ENCODE measurements at places on chromosomes 11 and 22.

DNA sequence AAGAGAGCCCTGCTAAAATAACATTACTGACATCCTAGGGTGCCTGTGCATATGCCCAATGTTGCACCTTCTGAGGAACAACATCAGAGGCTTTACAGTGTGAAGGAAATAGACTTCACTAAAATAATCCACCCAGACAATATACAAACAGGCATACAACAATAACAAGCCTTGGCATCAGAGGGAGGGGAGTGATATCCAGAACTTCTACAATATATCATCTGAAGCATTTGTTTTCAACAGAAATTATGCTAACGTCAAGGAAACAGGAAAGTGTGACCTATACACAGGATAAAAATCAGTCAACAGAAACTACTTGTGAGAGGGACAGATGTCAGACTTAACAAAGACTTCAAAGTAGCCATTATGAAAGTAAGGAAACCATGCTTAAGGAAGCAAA, 81.3 kb downstream of the CTNND1 start:
- DNase-seq: no peak

- DNase-seq: no peak
Observed at GRCh38 chr11:19419808-19420207, 179.1 kb upstream of the E2F8 start.

GRCh38 chr11:44883277-44883676, 67.4 kb downstream of the TP53I11 start:
- DNase-seq: no peak

GRCh38 chr22:20948450-20948849, 18.6 kb upstream of the AIFM3 start:
- DNase-seq: no peak

DNA sequence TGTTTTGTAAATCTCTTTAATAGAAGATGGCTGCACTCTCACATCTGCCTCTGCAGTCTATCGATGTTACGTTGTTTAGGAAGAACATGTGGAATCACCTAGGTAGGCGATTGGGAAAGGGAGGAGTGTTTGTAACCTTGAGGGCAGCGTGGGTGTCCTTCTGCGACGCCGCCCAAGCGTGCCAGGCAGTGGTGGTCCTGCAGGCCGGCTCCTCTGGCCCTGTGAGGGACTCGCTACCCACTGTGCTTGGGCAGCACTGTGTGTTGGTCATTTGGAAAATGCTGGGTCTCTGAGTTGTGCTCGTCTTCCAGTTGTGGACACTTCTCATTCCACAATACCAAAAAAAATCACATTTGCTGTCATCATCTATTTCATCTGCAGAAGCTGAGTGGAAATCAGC, 29.1 kb downstream of the CTTN start:
- DNase-seq: no peak

GRCh38 chr11:65633390-65634108, 4.4 kb upstream of the SIPA1 start:
- DNase-seq: no peak

DNA sequence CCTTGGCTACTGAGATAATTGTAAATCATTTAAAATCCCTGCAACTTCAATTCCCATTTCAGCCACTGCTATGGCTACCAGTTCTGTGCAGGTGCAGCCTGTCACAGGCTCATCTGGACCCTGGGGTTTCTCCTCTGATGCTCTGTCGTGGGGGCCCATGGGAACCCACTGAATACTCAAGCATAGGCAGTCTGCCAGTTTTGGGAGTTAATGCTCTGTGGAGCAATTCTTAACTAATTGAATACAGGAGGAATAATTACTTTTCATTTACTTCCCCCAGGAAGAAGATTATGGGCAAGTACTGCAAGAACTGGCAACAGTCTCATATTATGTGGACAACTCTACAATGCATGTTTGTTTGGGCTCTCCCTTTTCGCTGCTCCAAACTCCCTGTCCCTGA, 25.9 kb downstream of the OR51E2 start:
- DNase-seq: no peak

DNA sequence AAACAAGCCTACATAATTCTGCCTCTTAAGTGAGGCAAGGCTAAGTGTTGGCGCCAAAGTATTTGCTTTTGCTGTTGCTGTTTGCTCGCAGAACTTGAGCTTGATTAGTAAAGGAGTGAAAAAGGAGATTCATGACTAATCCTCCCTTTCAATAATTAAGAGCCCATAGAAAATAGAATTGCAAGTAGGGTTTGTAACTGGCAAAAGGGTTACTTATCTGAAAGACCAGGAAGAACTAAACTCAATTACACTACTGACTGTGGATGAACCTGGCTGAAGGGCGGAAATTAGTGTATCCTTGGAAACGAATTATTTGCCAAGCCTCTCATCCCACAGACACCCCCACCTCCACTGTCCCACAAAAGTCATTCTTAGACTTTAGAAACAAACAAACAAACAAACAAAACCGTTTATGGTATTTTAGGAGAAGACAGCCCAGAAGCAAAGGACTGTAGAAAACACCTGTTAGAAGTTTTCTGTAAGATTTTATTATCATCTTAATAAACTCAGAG, 411 bp upstream of the EXPH5 start:
- no peak for DNase-seq

GRCh38 chr11:17915500-17916143, 97.2 kb downstream of the SERGEF start:
- DNase-seq: no peak

GRCh38 chr11:1937616-1938342, 9.4 kb upstream of the MRPL23 start:
- DNase-seq: no peak

- no peak for DNase-seq
Observed at GRCh38 chr11:84408946-84409411, 1122.8 kb upstream of the CCDC90B start.

GRCh38 chr11:76234416-76235232, 28.3 kb upstream of the WNT11 start:
- DNase-seq: no peak

GRCh38 chr11:44306052-44306917, 3.7 kb downstream of the ALX4 start:
- DNase-seq: no peak

DNA sequence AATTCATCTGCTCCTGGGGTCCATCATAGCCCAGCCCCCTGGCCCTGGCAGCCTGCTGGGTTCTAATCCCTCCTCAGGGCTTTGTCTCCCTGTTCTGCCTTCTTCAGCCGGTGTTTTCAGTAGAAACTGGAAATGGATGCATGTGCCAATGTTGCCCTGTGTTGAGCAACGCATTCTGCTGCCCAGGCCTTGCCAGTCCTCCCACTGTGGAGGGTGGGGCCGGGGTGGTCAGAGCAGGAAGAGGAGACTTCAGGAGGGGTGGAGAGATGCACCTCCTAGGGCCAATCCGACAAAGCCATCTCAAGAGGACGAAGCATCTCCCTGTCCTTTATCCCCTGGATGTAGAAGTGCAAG, 27.6 kb upstream of the ZBTB16 start:
- no peak for DNase-seq

DNA sequence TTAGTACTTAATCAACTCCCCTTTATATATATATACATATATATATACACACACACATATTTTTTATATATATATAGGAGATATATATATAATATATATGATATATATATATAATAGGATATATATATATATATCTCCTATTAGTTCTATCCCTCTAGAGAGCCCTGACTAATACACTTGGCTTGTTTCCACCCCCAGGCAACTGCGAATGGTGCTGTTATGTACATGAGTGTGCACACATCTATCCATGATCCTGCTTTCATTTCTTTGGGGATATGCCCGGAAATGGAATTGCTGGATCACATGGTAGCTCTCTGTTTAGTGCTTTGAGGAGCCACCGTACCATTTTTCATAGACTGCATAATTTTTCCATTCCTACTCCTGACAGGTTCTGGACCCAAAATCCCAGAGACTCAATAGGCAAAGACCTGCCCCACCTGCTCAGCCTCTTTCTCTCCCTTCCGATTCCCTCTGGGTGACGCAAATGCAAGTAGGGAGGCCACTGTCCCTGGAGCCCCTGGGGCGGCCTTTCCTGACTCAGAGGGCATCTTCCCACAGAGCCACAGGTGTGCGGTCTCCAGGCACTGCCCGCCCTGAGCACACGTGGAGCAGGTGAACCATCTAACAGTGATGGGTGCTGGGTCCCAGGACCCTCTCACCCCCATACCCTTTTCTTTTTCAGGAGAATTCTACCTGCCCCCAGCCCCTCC, 12.0 kb downstream of the FGF3 start:
- no peak for DNase-seq

DNA sequence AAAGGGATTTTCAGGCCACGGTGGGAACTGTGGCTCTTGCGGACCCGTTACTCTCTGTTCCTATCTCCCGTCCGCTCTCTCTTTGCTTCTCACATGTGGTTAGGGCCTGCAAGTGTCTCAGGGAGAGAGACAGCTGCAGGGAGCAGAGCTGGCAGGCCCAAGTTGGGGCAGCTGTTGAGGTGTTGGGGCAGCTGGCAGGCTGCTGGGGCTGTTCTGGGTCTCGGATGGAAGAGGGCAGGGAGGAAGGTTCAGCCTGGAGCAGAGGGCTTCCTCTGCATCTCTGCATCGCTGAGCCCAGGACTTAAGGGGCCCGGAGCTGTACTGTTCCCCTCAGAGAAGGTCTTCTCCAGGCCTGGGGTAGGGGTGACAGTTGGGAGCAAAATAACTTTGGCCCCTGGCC, 2.6 kb upstream of the CNIH2 start:
- DNase-seq: no peak

GRCh38 chr11:17598700-17599459, 51.8 kb downstream of the OTOG start:
- DNase-seq: peak; percentile 30

GRCh38 chr11:79546351-79546750, 105.5 kb upstream of the TENM4 start:
- DNase-seq: no peak

- no peak for DNase-seq
Observed at GRCh38 chr22:47929073-47929472, 1166.6 kb downstream of the TBC1D22A start.

DNA sequence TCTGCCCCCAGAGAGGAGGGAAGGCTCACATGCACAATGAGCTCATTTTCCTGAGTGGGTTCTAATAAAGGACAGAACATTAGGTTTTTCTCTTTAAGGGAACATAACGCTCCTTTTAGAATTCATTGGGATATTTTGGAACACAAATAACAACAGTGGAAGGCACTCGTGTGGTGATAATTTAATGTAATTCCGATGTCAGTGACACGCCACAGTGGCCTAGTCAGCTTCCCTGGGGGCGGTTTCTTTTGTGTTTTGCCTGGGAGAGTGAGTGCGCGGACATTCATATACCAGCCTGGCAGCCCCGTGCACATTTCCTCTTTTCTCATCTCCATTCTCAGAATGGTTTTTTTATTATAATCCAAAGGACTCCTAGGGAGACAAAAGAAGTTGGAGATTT, 41.1 kb downstream of the SEZ6L start:
- no peak for DNase-seq

- no peak for DNase-seq
Observed at GRCh38 chr22:21100149-21101032, 54.6 kb downstream of the LRRC74B start.

DNA sequence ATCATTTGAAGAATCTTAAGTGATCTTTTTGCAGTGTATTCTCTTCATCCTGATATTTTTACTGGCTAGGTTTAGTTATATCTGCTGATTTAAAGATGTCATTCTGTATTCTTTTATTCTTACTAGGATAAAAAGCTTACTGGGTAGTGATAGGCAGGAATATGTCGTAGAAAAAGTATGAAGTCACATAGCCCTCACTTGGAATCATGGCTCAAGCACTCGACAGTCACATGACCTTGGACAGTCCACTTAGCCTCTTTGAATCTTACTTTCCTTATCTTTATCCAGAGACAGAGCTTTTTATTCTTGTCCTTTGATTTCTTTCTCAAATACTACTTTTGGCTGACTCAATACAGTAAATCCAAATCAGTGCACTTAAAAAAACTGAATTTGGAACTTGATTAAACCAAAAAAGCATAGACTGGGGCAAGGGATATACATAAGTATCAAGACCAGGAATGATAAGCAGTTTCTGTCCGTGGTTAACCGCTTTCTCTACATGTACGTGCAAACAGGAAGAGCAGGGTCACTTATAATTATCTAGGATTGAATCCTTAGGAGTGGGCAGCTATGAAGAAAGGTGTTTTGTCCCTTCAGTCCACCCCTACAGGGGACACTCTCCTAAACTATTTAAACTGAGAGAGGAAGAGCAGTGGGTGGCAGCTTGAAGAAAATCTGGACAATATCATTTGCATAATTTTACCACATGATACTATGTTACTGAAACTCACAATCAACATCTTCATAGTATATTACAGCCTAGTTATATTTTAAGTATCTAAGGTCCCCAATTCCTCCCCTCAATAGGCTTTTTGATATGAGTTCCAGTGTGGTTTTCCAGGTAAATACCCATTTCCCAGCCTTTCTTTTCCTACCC, 8.0 kb downstream of the MMP7 start:
- DNase-seq: no peak
